Astrocyte of the hippocampus (primary cell): ENCODE measurements at places on chromosomes 16 and 17.

- DNase-seq = peak; percentile 95
Observed at GRCh38 chr17:81097134-81097942, 62.4 kb downstream of the BAIAP2 start.

- no peak for DNase-seq
Observed at GRCh38 chr17:27495460-27495859, 39.2 kb downstream of the KSR1 start.

GRCh38 chr17:70091696-70092095 is 16.7 kb downstream of the KCNJ16 start:
- DNase-seq = no peak

DNA sequence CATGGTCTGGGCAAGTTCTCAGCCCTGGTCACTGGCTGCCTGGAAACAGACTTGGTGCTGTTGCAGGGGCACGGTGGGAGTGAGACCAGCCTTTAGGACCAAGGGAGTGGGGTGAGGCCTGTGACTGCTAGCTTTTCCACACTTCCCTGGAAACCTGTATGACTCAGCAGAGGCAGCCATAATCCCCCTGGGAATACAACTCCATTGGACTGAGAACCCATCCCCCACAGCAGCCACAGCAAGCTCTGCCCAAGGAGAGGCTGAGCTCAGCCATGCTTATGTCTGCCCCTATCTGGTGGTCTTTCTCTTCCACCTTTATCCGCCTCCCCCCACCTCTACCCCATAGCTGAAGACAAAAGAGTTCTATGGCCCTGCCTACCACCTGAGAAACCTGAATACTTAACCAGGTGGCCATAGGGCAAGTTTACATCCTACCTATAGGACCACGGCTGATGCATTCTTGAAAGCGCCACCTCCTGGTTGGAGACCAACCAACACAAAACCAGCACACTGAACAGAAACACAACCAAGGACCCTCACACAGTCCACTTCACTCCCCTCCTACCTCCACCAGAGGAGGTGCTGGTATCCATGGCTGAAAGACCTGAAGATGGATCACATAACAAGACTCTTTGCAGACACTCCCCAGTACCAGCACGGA is 816.2 kb upstream of the SOX9 start:
- no peak for DNase-seq

DNA sequence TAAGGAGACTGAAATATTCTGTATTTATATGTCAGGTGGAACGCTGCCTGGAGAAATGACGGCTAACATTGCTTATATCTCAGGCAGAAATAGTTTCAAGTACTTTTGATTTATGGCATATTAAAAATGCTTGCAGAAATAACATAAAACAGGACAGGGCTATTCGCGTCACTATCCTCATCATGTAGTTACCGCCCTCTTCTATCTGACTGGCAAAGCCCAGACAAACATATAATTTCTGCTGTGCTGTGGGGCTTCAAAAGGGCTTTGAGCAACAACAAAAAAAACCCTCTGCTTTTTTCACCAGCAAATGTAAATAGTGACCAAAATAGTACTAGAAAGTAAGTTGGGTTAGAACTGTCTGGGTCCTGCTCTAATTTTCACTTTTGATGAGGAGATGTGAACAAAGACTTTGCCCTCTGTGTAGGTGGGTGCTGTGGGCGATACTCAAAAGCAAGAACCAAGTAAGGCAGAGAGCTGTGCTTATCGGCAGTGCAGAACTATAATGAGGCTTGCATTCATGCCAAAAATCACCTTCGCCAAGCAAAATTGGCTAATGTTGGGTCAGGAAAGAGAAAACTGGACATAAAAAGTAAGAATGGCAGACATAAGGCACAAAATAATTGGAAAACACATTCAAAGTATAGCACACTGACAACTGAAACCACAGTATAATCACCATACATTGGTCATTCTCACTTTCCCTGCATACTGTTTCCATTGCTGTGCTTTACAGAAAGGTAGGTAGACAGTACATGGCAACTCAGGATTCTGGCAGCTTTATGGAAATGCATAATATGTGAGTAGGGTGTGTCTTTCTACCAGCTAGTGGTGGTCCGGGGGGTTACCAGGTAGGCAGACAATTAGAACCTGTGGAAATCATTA is 151.2 kb upstream of the AXIN2 start:
- DNase-seq = peak; percentile 41

GRCh38 chr17:40351359-40352236 is 12.9 kb downstream of the GJD3 start:
- no peak for DNase-seq

DNA sequence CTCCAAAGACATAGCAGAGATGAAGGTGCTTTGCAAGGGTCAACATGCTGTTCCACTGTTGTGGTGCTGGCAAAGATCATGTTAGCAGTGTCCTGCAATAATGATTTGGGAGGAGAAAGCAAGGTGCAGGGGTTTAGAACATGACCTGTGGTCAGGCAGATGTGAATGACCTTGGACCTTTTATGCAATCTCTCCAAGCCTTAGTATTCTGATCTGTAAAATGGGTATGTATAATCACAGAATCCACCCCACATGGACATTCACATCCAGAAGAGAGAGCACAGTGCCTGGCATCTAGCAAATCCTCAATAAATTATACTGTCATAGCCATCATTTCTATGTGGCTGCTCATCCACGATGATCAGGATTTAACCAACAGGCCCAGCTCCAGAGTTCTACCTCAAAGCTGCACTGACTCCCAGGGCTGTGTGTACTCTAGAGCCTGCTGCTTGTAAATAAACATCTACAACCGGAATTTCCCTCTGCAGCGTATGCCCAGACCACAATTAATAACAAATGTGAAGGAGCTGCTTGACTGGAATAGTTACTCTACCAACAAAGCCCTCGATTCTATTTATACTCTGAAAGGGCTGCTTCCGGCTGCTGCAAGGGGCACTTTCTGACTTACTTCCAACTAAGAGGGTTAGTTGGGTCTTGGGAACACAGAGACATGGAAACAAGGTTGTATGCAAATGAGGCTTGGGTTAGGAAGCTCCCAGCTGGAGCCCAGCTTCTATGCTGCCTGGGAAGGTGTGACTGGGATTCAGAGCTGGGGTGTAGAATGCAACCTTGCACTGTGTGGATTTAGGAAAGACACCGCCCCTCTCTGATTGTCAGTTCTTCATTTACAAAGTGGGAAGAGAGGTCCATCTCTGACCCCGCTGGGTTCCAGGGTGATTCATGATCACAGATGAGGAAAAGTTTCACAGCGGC is 265.2 kb downstream of the XYLT1 start:
- peak; percentile 54 for DNase-seq

- no peak for DNase-seq
Observed at GRCh38 chr16:89956505-89957215, 8.1 kb downstream of the DEF8 start.
